Psoas muscle (tissue), 8 donors: ENCODE measurements at places on chromosomes 4 and X.

DNA sequence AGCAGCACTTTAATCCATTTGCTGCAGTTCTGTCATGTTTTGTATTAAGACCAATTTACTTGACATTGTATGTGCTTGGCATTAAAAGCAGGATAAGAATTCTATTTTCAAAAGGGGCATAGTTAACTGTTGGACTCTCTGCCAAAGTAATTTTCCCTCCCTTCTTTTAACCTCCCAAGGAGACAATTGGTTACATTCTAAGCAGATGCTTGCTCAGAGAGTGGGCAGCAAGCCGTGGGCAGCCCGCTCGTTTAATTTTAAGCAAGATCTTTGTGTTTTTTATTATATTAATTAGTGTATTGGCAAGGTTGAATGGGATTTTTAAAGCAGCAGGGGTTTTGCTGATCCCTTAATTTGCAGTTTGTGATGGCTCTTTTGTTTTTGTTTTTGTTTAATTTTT, 37.1 kb upstream of the KLHL8 start:
- no peak for DNase-seq

DNA sequence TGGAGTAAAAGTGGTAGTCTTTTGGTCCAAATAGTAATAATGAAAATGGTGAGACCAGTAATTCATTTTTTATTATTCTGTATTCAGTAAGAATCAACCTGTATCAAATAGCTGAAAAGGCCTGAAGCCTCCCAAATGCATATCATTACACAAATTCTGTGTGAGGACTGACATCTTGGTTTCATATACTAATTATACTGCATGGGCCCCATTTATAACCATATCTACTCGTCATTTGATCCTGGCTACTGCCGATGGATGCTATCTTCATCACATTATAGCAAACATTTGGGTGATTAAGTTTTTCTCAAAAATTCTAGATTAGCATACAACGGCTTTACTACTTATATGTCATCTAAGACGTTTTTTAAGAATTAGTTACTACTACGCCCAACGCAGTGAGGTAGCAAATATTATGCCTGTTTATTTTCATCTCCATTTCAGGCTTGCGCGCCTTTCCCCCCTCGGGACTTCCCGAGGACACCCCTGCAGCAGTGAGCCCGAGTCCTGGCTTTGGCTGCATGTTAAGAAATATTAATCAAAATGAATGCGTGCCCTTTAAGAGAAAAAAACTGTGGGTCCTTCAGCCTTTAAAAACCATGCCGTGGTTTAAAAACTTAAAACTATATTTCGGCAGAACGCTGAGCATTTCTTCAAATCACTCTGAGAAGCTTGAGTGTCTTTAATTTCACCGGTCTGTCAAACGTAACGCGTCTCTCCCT, 814 bp upstream of the MMAA start:
- peak; percentile 66 for DNase-seq

GRCh38 chr4:127523369-127523768, 109.4 kb upstream of the INTU start:
- no peak for DNase-seq

- DNase-seq: no peak
These were observed 97.4 kb downstream of the AASDH start for GRCh38 chr4:56289934-56290333.

DNA sequence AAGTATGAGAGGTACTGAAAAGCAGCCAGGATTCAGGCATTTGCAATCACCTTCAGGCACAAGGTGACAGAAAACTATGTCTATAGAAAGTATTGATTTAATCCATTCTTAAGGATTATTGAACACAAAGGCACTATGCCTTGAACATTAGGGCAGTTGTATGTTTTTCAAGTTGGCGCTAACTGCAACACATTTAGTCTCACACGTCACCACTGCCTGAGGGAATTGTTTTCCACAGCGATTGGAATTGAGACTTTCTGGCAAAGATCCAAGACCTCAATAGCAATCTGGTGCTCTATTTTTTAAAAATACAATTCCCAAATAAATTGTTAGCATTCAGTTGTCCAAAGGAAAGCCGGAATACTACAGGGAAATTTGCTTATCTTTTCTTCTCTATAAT, 52.7 kb upstream of the FTHL17 start:
- no peak for DNase-seq

DNA sequence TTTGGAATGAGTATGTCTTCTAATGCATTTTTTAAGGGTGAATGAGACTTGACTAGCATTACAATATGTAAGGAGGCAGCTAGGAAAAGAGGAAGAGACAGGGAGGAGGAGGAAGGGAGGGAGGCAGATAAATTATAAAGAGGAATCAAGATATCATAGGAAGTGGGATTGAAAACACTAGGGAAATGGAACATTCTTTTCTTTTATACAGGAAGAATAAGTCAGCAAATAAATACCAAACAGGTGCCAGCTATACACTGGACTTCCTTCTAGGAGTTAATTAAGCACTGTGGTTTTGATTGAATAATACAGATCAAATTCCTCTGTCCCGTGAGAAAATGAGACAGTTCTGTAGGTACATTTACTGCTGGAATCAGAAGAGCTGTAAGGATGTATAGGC, 78.6 kb downstream of the PACRGL start:
- no peak for DNase-seq

GRCh38 chr4:145545031-145545430, 63.4 kb downstream of the SMAD1 start:
- DNase-seq: no peak

DNA sequence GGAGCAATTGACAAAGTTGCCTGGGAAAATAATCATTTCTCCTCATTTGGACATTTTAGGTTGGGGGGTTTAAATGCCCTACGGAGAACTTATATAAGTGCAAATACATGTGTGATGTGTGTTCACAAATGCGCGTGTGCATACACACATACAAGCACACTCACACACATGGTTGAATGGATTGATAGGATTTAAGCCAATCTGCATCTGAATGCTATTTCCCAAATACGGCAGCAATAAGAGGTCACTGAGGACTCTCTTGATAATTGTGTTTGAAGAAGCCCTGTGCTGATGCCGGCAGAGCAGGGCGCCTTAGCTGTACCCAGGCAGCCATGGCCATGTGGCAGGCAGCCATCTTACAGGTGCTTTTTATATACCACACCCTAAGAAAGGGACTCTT, 165.3 kb upstream of the LEF1 start:
- DNase-seq: no peak

DNA sequence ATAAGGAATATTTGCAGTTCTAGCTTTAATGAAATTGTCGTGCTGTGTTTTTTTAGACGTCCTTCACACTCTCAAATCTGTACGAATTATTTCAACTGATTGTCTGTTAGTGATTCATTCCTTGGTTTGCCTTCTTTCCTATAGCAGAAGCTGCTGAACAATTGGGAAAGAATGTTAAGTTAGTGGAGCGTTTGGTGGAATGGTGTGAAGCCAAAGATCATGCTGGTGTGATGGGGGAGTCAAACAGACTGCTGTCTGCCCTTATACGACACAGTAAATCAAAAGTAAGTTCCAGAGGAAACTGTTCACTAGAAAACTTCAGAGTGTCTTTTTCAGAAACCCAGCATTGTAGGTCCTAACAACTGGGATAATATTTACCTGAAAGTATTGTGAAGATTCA, 159.9 kb downstream of the RAP1GDS1 start:
- no peak for DNase-seq

DNA sequence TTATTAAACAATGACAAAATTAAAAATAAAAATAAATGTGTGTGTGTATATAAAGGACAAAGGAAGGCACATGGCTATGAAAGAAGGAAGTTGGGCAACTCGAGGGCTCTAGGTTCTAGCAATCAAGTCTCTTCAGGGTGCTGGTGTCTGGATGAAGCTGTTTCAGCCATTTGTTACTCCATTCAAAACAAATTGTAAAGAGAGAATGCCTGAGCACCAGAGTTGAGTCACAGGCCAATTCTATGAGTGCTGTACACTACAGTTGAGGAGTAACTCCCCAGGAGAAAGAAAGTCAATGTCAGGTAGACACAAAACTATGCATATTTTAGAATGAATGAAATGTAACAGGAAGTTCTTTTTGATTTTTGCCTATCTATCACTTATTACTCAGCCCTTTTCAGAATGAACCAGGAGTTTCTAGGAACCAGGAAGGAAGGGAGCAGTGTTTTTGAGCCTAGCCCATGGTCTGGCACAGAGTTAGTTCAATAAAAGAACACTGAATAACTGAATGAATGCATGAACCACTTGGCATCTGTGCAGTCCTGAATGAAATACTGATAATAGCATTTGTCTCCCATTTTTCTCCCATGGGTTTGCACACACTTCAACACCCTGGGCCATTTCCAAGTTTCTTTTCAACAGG, 151.7 kb upstream of the CPEB2 start:
- no peak for DNase-seq
